Hematopoietic multipotent progenitor cell treated with erythropoietin and hydrocortisone succinate and interleukin-3 and kit ligand, for 6 days (in vitro differentiated cells): ENCODE measurements at places on chromosomes 16 and 17.

GRCh38 chr17:7987112-7987893 lies 15.1 kb upstream of the GUCY2D start:
- no peak for DNase-seq

GRCh38 chr16:4624827-4625559 lies 367 bp downstream of the MGRN1 start:
- peak; percentile 70 for DNase-seq

GRCh38 chr17:75827308-75828075 lies 16.7 kb downstream of the UNC13D start:
- DNase-seq, result peak; percentile 70

- DNase-seq, result no peak
Observed at GRCh38 chr17:72125742-72126141, 4.9 kb downstream of the SOX9 start.

- no peak for DNase-seq
Observed at GRCh38 chr17:14875557-14876412, 389.3 kb downstream of the PMP22 start.

- DNase-seq, result no peak
Observed at GRCh38 chr17:8687737-8688466, 56.7 kb downstream of the CCDC42 start.

- DNase-seq, result no peak
Observed at GRCh38 chr17:82396601-82397435, 21.3 kb upstream of the HEXD start.
